DMS53 (cell line): ENCODE measurements at places on chromosomes 16 and 17.

GRCh38 chr17:64056269-64057005 is 36.0 kb upstream of the ICAM2 start:
- no peak for DNase-seq

- peak; percentile 87 for DNase-seq
Measured at GRCh38 chr17:67779098-67779672, 46.1 kb upstream of the BPTF start.

GRCh38 chr17:42107124-42107523 is 5.4 kb downstream of the DHX58 start:
- no peak for DNase-seq

DNA sequence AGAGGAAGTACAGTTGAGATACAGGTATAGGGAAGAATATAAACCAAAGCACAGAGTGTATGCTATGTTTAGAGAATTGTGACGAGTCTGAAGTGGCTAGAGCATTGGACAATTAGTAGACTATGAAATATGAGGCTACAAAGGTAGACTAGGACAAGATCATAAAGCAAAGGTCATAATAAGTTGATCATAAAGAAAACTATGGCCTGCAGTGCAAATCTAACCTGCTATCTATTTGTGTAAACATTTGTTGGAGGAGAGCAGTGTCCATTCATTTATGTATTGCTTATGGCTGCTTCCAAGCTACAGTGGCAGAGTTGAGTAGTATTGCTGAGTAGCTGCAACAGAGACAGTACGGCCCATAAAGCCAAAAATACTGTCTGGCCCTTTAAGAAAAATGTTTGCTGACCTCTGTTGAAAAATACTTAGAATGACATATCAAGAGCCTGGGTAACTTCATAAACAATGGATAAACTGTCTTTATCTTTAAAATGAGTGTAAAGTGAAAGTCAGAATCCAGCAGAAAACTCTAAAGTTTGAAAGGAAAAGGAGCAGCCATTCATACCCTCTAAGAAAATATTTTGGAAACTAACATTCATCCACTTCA is 14.5 kb upstream of the OR1E2 start:
- no peak for DNase-seq

- DNase-seq = no peak
Measured at GRCh38 chr17:81522491-81523401, 5.4 kb upstream of the FSCN2 start.

DNA sequence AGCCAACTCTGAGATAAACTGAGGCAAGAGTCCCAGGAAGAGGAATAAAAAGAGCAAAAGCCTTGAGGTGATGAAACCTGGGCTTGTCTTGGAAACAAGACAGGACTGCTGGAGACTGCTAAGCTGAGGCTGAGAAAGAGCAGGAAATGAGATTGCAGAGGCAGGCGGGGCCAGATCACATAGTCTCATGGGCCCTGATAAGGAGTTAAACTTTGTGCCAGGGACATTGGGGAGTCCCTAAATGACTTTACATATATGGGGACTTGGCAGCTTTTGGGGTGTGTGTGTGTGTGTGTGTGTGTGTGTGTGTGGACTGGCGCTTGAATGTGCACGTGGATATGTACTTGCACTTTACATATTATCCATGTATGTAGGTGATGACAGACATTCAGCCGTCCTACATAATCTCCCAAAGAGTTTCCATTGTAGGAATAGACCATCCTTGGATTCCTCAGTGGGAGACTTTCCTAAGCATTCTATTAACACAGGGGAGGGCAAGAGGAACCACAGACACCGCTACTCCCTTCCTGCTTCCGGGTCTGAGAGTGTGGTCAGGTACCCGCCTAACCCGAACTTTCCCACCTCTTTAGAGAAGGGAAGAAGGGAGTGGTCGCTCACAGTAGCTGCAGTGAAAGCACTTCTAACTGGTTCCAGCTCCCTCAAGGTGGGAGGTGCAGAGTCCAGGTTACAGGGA is 123.1 kb downstream of the LYRM1 start:
- no peak for DNase-seq
